A549 (cell line): ENCODE measurements at places on chromosomes 12 and 14. TPM values are rescaled to one million over a fixed set of nuclear protein-coding genes. Genes with fewer than 3 reads are reported as not detected.
A peak's percentile ranks its signal among the peaks of the same experiment; 100 is the strongest.

SEL1L gene
- 24.6 to 26.8 TPM (median 25.9 TPM) in 3 replicates for polyA plus RNA-seq

CLEC2A gene
- polyA plus RNA-seq: not detected in 3 replicates

ARHGEF40 gene
- polyA plus RNA-seq: 7.9 to 9.9 TPM (median 9.6 TPM) in 3 replicates

TTC9 gene
- 1.3 to 1.7 TPM (median 1.3 TPM) in 3 replicates for polyA plus RNA-seq

ETFBKMT gene
- polyA plus RNA-seq: 0.63 to 1.1 TPM (median 0.87 TPM) in 3 replicates

PABPN1 gene
- polyA plus RNA-seq: 148 to 158 TPM (median 157 TPM) in 3 replicates

PPP4R4 gene
- polyA plus RNA-seq: 0.08 to 0.21 TPM (median 0.12 TPM) in 3 replicates

GRCh38 chr12:66898700-66899469 lies 220.0 kb upstream of the GRIP1 start:
- no peak for DNase-seq

- DNase-seq: no peak
Measured at GRCh38 chr12:126506426-126507182, 1441.4 kb downstream of the AACS start.

DNA sequence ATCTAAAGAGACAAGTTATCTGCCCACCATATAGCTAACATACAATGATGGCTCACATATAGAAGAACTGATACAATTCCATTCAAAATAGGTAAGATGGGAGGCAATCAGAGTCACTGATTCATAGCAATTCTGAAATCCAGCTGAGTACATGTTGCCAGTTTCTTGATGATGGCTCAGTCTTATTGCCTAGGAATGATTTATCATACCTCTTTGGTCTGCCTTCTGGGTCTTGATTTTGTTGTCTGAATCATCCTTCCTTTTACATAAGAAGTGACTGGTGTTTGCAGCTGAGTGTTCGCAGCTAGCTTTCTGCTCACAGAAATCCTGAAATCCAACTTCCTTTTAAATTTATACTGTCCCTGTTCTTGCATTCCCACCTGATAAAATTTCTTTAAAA lies 463.2 kb upstream of the MGAT4C start:
- DNase-seq: no peak

DNA sequence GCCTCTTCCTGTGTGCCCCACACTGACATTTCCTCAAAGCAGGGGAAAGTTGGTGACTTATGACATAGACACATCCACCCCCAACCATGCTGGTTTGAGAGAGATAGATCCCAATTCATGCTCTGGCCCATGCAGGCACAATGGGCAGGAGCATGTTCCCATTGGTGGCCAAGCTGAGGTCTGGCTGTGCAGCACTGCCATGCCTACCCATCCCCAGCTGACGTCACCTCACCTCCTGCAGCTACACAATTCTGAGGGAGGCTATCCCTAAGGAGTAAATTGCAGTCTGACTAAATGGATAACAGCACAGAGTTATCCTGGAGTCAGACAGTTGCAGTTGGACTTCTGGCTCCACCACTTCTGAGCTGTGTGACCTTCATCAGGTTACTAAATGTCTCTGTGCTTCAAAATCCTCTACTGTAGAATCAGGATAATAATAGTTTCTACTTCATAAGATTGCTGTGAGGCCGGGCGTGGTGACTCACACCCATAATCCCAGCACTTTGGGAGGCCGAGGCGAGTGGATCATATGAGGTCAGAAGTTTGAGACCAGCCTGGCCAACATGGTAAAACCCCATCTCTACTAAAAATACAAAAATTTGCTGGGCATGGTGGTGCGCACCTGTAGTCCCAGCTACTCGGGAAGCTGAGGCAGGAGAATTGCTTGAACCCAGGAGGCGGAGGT lies 323.9 kb downstream of the BCL11B start:
- DNase-seq: no peak

DNA sequence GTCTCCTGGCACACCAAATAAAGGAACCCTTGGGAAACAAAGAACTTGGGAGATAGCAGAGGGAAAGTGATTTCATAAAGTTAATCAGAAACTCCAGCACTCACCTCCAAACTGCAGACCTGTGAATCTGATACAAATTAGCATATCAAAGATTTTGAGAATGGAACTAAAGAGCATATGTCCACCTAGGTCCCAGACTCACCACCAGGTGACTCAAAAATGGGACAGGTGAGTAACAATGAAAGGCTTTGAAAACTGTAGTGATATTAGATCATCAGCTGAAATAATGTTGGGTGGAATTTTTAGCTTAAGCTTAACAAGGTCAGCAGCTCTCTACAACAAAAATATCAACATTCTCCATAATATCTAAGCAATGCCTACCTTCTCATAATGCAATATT lies 214.8 kb downstream of the RERGL start:
- peak; percentile 7 for DNase-seq

DNA sequence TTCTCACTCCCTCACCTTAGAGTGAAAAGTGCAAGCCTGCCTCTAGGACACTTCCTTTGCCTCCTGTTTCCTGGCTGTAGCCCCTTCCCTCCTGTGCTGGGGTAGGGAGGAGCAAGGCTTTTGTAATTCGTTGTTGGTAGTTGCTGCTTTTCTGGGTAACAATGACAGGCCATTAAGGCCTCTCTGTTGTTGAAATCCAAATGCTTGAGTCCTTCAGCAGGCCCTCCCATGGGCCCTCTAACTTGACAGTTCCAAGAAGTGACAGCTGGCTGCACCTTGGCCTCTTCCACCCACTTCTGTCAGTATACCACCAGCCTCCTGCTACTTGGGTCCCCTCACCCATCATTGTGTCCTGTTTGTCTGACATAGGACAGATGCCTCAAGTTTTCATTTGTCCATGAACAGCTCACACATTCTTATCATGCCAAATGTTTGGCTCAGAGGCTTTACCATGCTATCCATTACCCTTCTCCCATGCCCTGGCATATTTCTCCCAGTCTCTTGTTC lies 103.7 kb upstream of the PDE3A start:
- no peak for DNase-seq

- no peak for DNase-seq
Measured at GRCh38 chr12:6201826-6202225, 1.6 kb downstream of the CD9 start.

DNA sequence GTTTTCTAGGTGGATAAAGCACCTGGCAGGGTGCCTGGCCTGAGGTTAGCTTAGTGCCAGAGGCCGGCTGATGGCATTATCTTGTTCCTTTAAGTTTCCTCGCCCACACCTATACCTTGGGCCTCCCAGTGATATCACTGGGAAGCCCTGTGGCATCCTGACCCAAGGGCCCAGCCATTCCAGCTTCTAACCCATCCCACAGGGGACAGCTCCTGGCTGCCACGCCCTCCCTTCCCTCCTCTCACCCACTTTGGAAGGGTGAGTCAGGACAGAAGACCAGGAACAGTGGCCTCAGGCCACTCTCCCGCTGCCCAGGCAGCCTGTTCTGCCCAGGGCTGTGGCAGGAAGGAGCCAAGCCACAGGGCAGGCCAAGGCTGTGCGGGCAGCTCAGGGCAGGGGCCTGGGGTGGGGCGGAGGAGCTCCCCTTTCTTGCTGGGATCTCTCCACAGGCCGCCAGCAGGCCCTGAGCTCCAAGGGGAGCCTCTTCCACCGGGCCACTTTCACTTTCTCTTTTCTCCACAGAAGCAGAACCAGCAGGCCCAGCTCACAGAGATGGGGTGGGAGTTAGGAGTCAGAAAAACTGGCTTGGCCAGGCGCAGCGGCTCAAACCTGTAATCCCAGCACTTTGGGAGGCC lies 75.1 kb downstream of the IRF2BPL start:
- peak; percentile 87 for DNase-seq

DNA sequence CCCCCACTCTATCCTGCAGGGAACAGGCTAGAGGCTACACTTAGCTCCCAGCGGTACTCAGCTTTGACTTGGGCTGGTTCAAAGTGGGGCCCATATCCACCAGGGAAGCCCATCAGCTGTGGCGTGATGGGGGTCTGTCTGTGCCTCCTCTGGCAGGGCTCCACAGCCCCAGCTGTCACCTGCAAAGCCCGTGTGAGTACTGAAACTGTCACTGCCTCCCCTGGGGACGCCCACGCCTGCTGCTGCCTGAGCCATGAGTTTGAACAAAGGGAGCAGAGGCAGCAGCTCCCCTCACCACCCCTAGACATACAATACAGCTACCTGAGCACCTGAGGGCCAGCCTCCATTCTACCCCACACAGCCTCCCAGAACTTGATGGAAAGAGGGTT lies 5.0 kb downstream of the REM2 start:
- DNase-seq: no peak

DNA sequence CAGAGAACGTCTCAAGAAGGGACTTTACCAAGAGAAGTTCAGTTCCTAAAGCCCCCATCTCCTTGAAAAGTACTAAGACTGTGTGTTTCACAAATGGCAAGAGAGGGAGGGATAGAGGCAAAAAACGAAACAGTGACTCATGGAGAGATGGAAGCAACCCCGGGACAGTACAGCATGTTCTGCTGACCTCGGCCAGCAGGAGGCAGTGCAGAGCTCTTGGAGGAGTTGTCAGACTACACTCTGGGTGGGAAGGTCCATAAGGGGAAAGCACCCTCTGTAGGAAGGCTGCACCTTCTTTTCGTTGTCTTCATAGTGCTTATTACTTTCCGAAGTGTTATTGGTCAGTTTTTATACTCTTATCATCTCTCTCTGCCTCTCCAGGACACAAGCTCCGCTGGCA lies 525.2 kb upstream of the CCDC196 start:
- peak; percentile 13 for DNase-seq
